ENCODE measurements at places on chromosomes 4 and X. TPM values are rescaled to one million over a fixed set of nuclear protein-coding genes. Genes with fewer than 3 reads are reported as not detected.

The GABRA4 gene
- polyA plus RNA-seq, result not detected

DNA sequence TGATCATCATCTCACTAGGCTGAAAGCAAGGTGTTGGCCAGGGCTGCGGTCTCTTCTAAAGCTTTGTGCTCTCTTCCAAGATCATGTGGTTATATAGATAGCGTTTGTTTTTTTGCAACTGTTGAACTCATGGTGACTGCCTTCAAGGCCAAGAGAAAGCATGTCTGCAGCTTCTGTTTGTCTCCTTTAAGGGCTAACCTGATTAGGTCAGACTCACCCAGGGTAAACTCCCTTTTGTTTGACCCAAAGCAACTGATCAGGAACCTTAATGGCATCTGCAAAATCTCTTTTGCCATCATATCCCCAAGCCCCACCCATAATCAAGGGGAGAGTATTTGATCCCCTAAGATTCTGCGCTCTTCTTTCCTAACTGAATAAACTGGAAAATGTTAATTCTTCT lies 72.2 kb upstream of the ALG13 start:
- no peak for DNase-seq

DNA sequence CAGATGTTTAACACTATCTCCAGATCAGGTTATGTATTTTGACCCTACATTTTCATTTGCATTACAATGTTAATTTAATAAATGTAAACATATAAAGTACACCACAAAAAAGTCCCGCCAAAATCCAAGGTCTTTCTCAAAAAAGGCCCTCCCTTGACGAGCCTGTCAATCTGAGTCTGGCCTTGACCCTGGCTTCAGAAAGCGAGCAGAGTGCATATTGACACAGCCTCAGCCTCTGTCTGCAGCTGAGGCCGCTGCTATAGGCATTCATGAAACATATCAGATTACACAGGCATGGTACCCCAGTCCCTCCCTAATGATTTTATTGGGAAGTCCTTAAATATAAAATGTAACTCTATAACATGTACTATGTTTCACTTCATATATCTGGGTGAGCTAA lies 6.2 kb downstream of the MBNL3 start:
- DNase-seq, result no peak

The ABRAXAS1 gene
- 3.1 TPM for polyA plus RNA-seq

DNA sequence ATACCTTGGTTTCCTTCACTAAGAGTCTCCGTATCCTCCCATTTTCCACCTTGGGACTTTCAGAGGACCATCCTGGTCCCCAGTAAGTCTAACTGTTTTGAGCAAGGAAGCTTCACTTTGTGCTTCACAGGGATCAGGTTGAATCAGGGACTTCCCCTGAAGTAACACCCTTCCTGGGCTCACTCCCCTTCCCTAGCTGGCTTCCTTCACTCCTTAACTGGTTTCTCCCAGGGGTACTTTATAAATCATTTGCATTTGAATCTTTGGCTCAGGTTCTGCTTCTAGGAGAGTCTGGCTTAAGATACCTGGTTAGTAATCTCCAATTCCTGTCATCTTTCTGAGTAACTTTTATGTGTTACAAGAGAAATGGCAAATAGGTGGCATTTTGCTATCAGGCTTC lies 24.5 kb upstream of the GRIA2 start:
- DNase-seq, result no peak

GRCh38 chr4:77052352-77052751 lies 23.4 kb downstream of the CCNI start:
- peak; percentile 42 for DNase-seq

The HSFX3 gene
- not detected for polyA plus RNA-seq

DNA sequence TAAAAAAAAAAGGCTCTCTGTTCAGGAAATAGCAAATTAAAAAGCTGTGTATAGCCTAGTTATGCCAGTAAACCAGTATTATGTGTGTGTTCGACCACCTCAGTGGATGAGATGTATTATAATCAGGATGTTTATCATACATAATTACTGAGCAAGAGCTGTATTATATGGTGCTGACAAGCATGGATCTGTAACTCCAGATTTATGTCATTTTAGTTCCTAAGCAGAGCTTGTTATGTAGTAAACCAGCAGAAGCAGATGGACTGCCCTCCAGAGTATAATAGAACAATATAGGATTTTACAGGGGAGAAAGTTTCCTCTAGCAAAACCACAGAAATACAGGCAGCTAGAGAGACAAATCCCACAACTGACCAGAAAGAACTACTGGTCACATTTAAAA lies 627.4 kb upstream of the EPHA5 start:
- no peak for DNase-seq

GRCh38 chr4:84578540-84579402 lies 4.2 kb upstream of the CDS1 start:
- no peak for DNase-seq

The FAM47B gene
- polyA plus RNA-seq, result not detected

GRCh38 chr4:72953571-72953970 lies 115.9 kb downstream of the COX18 start:
- no peak for DNase-seq

Measured in BJ (cell line).